ENCODE measurements at places on chromosomes 16 and 17.

DNA sequence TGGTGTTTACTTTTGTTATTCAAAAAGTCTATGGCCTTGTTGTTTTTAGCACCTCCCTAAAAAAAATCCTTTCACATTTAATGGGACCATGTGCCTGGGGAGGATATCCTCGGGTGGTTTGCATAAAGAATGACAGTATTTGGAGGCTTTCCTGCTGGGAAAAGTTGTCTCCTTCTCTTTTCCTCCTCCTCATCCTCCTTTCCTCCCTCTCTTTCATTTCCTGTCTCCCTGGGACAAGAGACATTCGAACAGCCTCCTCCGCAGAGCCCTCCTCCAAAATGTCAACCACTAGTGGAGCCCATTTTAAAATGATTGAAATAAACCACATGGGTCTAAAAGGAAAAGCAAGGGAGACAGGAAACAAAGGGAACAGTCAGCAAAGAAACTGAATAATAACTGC lies 67.4 kb downstream of the MYH13 start:
- no peak for DNase-seq

GRCh38 chr17:50532452-50533024 lies at the start of gene EPN3:
Gene EPN3 (plus strand): TSS chr17:50532735. CDS start chr17:50536557, 3,822 bp downstream.
- DNase-seq: no peak

- no peak for DNase-seq
These were observed 267.9 kb upstream of the HSBP1 start for GRCh38 chr16:83539736-83540490.

GRCh38 chr17:82737967-82738877 lies 2.8 kb downstream of the FN3K start:
- DNase-seq: peak; percentile 93

DNA sequence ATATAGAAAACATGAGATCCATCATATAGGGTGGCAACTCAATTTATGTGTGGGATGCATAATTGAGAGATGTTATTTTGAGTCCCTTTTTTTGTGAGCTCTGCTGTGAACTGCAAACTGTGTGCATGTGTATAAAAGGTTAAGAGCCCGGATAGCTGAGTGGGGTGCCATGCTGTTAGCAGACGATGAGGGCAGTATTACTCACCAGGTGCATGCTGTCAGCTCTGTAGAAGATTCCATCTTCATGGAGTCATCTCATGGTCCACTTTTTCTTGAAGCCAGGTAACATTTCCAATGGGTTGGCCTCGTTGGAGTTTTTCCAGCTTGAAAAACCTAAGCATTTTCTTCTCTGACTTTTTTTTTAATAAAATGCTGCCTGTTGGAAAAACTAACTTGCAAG lies 43.0 kb upstream of the RHBDL3 start:
- no peak for DNase-seq

DNA sequence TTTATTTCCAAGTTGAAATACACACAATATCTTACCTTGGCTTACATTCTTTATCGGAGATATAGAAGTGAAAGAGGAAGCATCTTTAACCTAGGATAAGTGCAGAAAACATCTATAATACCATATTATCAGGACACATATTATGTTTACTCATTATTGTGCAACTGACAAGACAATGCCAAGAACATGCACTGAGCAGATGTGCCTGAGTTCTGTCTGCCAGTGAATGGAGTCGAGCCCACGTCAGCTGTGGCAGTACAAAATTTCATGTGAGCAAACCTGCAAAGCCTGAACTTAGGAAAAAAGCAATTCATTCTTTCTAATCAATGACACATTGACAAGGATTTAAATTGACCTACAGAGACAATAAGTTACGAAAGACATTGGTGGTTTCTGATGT lies 154.4 kb downstream of the AXIN2 start:
- no peak for DNase-seq

DNA sequence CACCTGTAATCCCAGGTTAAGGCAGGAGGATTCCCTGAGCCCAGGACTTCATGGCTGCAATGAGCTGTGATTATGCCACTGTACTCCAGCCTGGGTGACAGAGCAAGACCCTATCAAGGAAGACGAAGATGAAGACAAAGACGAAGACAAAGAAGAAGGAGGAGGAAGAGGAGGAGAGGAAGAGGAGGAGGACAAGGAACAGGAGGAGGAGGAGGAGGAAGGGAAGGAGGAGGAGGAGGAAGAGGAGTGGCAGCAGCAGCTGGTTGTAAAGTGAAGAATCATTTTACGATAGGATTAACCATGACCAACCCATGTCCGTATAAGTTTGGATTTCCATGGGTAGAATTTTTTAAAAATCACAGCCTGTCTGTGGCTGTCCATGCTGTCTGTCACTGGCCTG lies 316.8 kb upstream of the TNRC6C start:
- DNase-seq: no peak

DNA sequence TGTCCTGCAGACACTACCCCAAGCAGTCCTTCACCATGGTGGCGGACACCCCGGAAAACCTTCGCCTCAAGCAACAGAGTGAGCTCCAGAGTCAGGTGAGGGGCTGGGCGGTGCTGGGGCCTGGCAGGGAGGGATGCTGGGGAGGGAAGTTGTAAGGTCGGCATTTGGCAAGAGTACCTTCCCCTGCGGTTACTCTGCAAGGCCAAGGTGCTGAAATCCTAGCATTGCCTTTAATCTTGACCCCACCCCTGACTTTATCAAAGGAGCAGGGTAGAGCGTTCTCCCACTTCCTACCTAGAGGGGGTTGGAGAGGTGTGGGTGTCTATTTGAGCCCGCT lies 20.5 kb downstream of the LASP1 start:
- DNase-seq: no peak

GRCh38 chr16:74774223-74775139 lies at the start of gene FA2H:
Gene FA2H (minus strand): TSS chr16:74774820. CDS start chr16:74774755, 65 bp downstream.
- peak; percentile 68 for DNase-seq

GRCh38 chr17:13702266-13702665 lies 100.5 kb upstream of the HS3ST3A1 start:
- no peak for DNase-seq

DNA sequence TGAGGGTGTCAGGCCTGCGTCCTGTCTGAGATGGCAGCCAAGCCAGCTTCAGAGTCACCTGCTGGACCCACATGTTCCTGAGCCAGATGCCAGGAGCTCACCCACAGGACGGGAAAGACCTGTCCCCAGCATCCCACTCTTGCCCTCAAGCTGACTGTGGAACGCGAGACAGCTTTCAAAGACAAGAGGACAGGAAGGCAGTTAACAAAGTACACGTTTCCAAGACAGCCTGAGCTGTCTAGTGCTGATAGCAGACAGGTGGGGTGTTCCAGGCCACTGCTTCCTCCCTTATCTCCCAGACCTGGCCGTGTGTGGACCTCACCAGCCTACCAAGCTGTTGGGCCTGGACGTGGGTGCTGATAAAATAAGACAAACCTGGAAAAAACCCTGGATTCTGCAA lies 13.2 kb downstream of the CMTM3 start:
- DNase-seq: no peak

GRCh38 chr16:81548876-81549546 lies 104.4 kb downstream of the CMIP start:
- no peak for DNase-seq

Measured in anterior cingulate cortex (tissue), 58 donors.